ENCODE measurements at places on chromosomes 6 and 20. TPM values are rescaled to one million over a fixed set of nuclear protein-coding genes. Genes with fewer than 3 reads are reported as not detected.

The TCF15 gene
- 7.3 TPM for total RNA-seq

The FOXA2 gene
- not detected for total RNA-seq

DNA sequence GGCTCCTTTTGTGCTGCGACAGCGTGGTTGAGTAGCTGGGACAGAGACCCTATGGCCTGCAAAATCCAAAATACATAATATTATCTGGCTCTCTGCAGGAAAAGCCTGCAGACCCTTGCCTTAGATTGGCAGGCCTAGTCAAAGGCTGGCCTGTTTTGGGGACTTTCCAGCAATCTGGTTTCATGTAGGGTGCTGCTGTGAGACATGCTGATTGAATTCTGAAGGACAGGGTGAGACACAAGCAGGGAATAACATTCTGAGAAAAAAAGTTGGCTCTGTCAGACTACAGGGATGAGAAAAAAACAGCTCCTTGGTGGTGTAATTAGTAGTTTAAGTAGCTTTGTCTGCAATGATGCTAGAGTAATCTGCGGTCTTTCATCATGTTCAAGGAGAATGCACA, 402.7 kb upstream of the AGPAT4 start:
- no peak for DNase-seq

DNA sequence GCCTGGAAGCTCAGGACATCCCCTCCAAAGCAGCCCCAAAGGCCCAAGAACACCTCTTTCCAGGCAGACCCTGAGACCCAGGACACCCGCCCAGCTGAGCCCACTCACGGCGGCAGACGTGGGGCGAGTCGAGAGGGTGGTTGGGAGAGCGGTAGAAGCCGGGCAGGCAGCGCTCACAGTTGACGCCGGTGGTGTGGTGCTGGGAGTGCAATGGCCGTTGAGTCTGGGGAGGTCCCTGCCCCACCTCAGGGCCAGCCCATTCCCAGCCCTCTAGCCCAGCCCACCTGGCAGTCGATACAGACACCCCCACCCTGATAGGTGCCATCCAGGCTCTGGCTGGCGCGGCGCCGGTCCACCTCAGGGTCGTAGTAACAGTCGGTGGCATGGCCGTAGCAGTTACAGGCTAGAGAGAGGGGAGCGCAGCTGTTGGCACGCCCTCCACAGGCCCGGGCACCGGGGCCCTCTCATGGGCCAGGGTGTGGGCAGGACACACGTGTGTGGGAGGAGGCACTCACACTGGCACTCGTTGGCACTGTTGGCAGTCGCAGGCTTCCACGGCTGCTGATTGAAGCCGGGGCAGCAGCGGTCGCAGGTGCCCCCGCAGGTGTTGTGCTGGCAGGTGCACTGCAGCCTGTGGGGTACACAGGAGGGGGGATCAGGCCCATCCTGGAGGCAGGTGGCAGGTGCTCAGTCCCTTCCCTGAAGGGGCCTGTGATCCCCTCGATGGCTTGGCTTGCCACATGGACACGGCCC, 20.5 kb downstream of the LAMA5 start:
- no peak for DNase-seq
